SW 1271 (cell line): ENCODE measurements at places on chromosomes 13 and 19.

DNA sequence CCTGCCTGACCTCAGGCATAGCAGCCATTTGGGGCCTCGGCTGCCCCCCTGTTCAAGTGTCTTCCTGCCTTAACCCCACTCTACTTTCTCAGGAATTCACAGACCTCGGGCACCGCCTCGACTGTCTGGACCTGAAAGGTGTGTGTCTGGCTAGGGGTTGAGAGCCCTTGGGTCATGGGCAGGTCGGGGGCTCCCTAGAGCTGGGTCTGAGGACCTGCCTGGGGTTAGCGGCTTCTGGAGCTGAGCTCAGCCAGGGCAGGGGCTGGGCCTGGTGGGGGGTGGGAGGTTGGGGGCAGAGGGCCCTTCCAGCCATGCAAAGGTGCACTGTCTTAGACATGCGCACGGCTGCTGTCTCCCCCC lies 20.7 kb downstream of the NKPD1 start:
- no peak for DNase-seq

DNA sequence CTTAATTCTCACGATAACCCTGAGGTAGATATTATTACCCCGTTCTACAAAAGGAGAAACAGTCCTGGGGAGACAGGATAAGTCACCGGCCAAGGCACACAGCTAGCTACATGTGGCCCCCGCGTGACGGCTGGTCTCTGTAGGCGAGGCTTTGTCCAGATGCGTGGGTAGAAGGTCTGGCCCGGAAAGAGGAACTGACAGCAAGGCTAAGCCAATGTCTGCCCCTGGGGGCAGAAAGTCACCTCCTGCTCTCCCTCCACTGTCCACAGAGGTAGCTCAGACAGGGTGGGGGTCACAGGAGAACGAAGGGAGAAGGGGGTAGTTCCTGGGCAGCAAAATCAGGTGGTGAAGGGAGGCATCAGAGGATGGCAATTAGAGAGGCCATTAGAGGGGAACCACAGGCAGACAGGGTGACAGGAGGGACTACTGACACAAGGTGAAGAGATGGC lies 1.8 kb downstream of the APOC4 start:
- no peak for DNase-seq

DNA sequence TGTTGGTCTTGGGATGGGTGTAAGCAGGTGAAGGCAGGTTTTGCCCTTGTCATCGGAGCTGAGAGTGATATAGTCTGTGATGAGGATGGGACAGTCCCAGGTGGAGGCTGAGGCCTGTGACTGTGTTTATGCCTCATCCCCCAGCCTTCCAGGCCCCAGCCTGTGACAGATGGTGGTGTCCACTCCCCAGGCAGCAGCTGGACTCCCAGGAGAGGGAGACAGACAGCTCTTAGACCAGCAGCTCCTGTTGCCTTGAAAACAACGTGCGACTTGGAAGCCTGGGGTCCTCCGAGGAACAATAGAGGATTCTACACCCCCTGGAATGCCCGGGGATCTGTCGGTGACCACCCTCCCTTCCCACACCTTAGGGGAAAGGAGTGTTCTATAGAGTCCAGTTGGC lies 63.8 kb downstream of the CHST8 start:
- no peak for DNase-seq

DNA sequence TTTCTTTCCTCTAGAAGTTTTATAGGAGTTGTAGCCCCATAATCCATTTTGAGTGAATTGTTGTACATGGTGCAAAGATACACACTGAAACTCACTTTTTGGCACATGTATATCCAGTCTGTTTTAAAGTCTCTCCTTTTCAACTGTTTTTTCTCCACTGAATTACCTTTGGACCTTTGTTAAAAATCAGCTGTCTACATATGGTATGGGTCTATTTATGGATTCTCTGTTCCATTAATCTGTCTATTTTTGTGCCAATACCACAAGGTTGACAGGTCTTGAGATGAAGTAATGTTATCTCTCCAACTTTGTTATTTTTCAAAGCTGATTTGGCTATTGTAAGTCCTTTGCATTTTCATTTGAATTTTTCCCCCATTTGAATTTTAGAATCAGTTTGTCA lies 4.7 kb downstream of the HNRNPA1L2 start:
- no peak for DNase-seq

- DNase-seq = no peak
These were observed 800.1 kb upstream of the PCDH9 start for GRCh38 chr13:68030152-68030809.

GRCh38 chr19:10412257-10412977 lies 7.9 kb upstream of the PDE4A start:
- no peak for DNase-seq

- DNase-seq = no peak
These were observed 29.6 kb downstream of the ELL start for GRCh38 chr19:18491995-18492953.

DNA sequence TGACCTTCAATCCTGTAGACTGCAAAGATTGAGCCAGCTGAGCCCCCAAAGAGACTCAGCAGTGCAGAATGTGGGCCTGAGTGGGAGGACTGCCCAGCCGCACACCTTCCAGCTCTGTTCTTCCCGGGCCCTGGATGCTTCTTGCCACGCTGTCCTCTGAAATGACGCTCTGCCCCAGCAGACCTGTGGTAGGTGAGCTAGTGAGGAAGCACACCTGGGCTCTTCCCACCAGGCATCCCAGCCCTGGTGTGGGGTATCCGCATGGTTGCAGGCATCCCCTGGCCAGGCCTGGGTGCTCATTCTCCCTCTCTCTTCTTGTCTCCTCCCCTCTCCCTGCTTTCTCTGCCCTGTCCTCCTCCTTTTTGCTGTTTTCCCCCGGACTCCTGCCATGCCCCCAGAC lies 9.8 kb upstream of the MZF1 start:
- DNase-seq = no peak

DNA sequence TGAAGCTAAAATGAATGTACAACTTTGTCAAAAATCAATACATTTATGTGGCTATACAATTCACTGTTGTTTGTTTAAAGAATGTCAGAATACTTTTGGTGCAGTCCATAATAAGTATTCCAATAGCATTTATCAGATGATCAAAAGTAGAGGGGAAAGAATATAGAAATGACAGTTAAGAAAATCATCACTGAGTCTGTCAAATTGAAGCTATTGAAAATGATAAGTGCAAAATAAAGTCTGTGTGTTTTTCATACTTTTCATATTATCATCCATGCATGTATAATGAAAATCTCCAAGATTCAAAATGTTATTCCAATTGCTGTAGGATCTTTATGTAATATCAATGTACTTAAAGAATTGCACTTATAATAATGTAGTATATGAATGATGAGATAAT lies 93.3 kb upstream of the ATXN8OS start:
- DNase-seq = no peak

DNA sequence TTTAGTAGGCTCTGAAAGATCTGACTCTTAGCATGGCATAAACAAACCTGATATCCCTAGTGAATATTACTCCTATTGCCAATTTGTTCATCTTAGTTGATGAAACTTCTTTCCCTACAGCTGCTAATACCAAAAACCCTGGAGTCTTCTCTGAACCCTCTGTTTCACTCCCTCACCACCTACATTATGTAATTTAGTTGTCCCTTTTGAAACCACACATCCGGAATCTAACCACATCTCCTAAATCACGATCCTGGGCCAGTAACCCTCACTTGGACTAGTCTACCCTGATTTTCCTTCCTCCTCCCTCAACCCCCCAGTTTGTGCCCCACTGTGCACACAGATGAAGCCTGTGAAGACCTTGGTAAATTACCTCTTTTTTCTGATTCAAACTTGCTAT lies 1.2 kb downstream of the ZNF256 start:
- no peak for DNase-seq

- no peak for DNase-seq
These were observed 54.9 kb upstream of the PTPRS start for GRCh38 chr19:5395556-5395955.

DNA sequence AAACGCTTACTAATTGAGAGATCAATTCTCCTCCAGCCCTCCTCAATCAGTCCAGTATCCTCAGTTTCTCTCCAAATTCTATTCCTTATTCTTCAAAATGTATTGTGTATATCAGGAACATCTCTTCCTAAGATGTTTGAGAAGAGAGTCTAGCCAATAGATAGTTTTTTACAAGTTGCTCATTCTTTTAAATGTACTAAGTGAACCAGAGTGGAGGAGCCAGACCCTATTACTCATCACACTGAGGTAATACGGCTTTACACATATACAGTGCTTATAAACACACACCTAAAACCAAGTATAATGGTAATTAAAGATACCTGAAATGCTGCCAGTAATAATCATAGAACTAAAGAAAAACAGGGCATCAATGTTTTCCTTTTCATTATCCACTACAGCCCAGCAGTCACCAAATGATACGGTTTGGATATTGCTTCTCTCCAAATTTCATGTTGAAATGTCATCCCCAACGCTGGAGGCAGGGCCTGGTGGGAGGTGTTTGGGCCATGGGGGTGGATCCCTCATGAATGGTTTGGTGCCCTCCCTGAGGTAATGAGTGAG lies 45.2 kb upstream of the HMGB1 start:
- DNase-seq = no peak

DNA sequence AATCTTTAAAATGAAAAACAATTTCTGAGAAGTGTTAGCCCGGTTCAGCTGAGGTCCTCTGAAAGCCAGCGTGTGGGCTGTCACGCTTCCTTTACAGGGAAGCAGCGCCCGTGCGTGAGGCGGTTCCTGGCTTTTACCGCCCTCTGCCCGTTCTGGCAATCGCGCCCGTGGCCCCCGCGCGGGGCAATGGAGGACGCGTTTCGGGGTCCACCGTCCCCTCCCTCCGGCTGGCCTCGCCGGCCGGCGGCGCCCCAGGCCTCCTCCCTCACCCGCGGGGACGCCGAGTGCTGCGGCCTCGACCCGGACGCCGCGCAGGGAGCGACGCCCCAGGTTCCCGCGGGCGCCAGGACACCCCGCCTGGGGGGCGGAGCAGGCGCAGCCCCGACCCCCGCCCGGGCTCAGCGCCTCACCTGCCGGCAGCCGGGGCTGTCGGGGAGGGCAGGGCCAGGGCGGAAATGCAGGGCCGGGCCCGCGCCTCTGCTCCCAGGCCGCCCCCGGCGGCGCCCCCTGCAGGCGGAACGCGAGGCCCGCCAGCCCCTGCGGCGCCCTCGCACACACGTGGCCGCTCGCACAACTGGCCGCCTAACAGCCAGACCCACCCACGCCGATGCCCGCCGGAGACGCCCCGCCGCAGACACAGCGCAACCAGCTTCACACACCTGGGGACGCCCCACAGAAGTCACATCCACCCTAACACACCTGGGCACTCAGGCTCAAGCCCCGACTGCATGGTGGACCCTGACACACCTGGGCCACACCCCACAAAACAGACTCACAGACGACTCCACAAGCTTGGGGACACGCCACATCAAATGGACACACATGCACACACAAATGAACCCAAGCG lies at the start of gene GGACT:
TSS of gene GGACT (minus strand) at position 459 of the 847 bp plus-strand sequence. CDS start 56,198 bp downstream, outside the sequence.
- DNase-seq = peak; percentile 36

DNA sequence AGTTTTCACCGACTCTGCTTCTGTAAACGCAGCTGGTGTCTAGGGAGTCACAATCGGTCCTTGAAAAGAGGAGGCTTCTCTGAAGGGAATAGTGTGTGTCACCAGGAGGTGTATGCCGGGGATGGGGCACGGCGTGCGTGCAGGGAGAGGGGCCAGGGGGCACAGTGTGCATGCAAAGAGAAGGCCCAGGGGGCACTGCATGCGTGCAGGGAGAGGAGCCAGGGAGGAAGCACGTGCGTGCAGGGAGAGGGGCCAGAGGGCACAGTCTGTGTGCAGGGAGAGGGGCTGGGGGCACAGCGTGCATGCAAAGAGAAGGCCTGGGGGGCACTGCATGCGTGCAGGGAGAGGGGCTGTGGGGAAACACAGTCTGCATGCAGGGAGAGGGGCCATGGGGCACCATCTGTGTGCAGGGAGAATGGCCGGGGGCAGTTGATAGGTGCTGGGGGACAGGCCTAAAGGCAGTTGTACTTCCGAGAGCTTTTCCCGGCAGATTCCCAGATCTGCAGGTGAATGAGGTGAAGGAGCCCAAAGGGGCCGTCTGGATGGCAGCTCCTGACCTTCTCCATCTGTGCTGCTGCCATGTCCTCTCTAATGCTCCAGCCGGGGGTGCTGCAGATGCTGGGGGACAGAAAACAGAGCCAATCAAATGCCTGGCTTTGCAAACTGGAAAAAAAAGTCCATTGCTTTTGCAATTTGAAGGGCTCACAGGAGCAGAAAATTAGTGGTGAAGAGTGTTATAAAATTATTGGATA lies 36.4 kb downstream of the ATP11A start:
- no peak for DNase-seq

GRCh38 chr13:51772781-51773180 lies 31.2 kb downstream of the DHRS12 start:
- no peak for DNase-seq

DNA sequence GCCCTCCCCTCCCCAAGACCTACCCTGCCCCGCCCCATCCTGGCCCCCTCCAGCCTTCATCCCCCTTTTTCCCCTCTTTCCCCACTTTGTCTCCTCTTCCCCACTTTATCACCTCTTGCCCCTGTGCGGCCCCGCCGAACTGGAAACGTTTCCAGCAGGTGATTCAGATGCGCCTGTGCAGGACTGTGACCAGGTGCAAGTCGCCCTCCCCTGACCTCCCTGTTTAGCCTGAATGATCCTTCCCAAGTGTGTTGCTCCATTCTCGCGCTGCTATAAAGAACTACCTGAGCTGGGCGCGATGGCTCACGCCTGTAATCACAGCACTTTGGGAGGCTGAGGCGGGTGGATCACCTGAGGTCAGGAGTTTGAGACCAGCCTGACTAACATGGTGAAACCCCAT lies 25.9 kb downstream of the ZNF791 start:
- no peak for DNase-seq

DNA sequence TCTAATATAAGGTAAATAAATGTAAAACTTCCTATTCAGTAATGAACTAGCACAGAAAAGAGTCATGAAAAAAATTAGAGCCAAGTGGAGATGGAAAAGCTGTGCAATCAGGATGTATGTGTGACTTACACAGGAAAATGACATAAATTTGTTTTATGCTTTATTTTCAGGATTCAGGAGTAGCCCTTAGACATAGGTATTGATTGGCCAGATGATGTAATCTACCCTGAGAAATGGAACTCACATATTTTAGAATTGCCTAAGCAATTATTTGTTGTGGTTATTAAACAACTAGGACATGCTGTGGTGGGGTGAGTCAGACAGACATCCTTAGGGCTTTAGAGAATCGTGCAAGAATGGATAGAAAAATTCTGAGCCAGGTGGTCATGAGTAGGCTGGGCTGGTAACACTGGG lies 110.6 kb downstream of the PCDH9 start:
- no peak for DNase-seq

DNA sequence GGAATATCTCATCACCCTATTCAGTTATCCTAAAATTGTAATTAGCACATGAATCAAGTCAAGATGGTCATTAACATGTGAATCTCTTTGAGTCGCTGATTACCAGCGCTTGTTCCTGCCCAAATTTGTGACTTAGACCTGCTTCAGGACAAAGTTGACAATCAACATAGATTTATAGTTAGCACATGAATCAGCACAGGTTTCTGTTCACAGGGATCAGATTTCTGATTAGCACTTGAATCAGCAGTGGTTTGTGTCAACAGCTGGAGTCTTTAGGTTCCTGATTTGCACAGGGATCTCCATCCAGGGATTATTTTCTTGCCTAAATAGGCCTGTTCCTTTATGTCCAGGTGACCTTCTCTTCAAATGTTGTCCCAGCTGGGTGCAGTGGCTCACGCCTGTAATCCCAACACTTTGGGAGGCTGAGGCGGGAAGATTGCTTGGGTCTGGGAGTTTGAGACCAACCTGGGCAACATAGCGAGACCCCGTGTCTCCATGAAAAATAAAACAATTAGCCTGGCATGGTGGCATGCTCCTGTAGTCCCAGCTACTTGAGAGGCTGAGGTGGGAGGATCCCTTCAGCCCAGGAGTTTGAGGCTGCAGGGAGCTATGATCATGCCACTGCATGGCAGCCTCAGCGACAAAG lies 3.8 kb upstream of the LRFN3 start:
- DNase-seq = no peak

GRCh38 chr19:19540064-19540714 lies 2.1 kb downstream of the CILP2 start:
- no peak for DNase-seq
